ENCODE measurements at places on chromosomes 16 and 17.
A peak's percentile ranks its signal among the peaks of the same experiment; 100 is the strongest.

DNA sequence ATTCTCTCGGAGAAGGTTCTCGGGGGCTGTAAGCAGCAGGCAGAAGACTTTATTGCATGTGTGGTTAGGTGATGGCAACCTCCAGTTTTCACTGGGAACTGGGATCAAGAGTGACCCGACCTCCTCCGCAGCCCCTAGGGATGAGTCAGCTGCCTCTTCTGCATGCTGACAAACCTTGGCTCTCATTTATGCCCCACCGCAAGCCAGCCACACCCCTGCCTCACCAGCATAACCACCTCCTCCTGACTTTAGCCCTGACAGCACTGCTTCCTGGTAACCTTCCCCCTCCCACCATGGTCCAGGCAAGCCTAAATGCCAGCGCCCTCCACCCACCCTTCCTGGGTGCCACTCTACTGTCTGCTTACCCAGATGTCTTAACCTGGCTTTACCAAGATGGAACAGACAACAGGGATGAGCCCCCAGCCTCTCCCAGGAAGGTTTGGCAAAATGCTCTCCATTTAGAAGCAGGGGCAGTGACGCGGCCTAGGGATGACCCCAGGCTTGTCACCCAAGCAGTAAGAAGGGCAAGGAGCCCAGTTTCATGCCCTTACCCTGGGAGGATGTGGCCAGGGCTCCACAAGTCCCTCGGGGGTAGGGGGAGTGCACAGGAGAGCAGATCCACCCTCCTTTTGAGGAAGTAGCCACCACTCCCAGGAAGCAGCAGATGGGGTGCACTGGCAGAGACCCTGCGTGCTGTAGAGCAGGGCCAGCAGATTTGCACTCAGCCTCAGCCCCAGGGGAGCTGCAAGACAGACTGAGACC is 73.5 kb downstream of the GOSR1 start:
- DNase-seq: no peak

- no peak for DNase-seq
Observed at GRCh38 chr16:86857807-86858206, 279.5 kb downstream of the FOXL1 start.

- DNase-seq: no peak
Observed at GRCh38 chr17:5139458-5139732, 23.6 kb downstream of the USP6 start.

- no peak for DNase-seq
Observed at GRCh38 chr16:89444151-89444723, 46.1 kb downstream of the ANKRD11 start.

- DNase-seq: no peak
Observed at GRCh38 chr16:72946474-72947194, 101.3 kb downstream of the ZFHX3 start.

GRCh38 chr17:6377906-6378305 is 57.0 kb downstream of the AIPL1 start:
- DNase-seq: no peak

- DNase-seq: no peak
Observed at GRCh38 chr17:31677681-31678080, 181.4 kb downstream of the COPRS start.

GRCh38 chr17:78369791-78370381 is 8.6 kb upstream of the PGS1 start:
- DNase-seq: no peak

- no peak for DNase-seq
Observed at GRCh38 chr17:40284085-40284713, 3.5 kb upstream of the CDC6 start.

GRCh38 chr17:31428111-31428510 is 36.6 kb downstream of the RAB11FIP4 start:
- no peak for DNase-seq

GRCh38 chr16:46701615-46702014 is 12.2 kb downstream of the ORC6 start:
- no peak for DNase-seq

DNA sequence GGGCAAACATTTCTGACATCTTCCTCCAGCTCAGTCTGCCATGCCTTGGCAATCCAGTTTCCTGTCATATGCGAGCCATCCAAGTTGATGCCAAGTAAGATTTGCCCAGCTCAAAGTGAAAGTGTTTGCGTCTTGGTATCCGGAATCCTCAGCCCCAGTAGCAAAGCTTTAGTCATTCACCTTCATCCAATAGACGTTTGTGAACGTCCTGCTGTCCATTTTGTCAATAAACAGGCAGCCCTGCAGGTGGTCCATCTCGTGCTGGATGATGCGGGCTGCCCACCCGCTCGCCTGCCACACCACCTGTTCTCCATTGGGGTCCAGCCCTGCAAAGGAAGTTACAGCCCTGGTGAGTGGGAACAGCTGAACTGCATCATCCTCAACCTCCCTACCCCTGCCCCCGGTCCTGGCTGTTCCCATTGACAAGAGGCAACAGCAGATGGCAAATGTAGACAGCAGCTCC is 1.5 kb downstream of the PDF start:
- no peak for DNase-seq

DNA sequence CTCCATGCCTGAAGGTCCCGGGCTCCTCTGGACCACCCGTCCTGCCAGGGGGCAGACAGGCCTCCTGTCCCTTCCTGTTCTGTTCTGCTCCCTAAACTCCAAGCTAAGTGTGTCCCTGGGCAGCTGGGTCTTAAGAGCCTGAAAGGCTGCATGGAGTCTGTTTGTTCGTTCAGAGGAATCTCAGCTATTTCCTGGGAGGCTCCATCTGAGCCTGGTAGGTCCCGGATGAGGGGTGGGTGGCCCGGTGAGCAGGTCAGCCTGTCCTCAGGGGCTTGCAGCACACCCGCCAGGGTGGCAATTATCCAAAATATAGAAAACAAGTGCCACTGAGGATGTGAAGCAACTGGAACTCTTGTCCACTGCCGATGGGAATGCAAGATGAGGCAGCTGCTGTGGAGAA is 12.6 kb downstream of the ACTG1 start:
- DNase-seq: no peak

DNA sequence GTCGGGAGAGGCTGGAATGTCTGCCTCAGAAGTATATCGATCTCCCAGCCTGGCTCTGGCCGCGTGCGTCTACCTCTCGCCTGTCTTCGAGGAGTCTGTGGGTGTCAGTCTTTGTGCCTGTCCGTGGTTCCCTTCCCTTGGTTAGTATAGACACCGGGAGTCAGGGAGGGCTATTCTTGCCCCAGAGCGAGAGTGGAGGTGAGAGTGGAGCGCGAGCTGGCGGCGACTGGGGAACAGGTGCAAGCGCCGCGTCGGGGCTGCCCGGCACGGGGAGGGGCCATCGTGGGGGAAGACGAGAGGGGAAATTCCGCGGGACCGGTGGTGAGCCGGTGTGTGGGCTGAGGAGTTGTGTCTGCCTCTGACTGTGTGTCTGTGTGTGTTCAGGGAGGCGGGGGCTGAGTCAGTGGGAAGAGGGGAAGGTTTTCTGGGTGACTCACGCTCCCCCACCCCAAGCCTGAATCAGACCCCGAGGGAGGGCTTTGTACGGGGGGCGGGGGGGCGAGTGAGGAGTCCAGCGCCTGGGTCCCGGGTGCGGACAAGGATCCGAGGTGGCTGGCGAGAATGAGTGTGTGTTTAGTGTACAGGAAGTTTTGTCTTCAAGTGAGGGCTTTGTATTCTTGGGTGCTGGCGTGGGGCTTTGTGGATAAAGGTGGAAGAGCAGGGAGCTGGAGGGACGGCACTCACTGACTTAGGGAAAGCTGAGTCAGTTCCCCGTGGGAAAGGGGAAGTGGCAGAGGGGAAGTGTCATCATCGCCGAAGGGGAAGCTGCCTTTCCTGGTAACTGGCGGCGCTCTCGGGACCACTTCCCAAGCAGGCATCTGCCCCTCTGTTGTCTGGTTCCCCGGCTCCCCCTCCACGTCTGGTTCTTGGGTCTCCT is 8.6 kb downstream of the KDM6B start:
- peak; percentile 99 for DNase-seq

- DNase-seq: no peak
Observed at GRCh38 chr17:80843741-80844156, 147.9 kb upstream of the CHMP6 start.

DNA sequence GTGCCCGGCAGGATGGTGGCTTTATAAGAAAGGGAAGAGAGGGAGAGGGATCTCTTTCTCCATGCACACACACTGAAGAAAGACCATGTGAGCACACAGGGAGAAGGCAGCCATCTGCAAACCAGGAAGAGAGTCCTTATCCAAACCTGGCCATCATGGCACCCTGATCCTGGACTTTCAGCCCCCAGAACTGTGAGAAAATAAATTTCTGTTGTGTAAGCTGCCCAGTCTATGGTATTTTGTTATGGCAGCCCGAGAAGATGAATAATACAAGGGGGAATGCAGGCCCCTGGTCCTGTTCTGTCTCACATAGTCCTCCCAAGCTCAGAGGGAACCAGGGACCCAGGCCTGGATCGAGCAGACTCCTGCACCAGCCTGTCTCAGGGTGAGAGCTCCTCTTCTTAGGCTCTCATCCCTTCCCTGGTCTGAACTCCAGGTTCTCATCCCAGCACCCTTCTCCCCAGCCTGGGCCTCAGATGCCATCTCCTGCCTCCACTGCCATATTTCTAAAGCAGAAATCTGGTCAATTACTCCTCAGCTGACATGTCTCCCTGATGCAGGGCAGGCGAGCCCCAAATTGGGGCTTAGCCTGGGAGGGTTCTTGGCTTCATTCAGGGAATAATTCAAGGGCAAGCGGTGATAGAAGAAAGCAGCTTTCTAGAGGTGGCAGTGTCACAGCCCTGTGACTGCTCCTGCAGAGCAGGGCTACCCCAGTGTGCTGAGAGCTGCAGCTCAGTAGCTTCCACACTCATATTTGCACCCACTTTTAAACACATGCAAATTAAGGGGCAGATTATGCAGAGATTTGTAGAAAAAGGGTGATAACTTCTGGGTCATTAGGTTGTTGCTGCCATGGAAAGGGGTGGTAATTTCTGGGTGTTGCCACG is 28.8 kb downstream of the IGFBP4 start:
- no peak for DNase-seq

DNA sequence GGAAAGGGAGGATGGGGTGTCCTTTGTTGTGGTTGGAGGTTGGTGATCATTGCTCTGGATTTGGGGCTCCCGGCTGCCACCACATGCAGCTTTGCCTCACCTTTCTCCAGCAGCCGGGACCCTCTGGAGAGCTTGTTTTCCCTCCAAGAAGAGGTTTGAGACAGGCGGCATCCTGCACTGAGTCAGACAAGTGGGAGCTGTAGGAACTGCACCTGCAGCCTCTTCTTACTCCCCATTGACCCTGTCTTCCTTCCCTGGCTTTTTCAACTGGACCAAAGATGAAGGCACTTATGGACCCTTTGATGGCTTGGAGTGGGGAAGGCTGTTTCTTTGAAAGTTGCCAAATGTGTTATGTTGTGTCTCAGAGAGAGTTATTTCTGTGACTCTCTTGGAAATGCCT is 16.6 kb downstream of the KCTD2 start:
- DNase-seq: no peak

- no peak for DNase-seq
Observed at GRCh38 chr17:14211801-14212200, 24.9 kb downstream of the CDRT15 start.

- no peak for DNase-seq
Observed at GRCh38 chr17:66949501-66949900, 15.0 kb upstream of the CACNG4 start.

DNA sequence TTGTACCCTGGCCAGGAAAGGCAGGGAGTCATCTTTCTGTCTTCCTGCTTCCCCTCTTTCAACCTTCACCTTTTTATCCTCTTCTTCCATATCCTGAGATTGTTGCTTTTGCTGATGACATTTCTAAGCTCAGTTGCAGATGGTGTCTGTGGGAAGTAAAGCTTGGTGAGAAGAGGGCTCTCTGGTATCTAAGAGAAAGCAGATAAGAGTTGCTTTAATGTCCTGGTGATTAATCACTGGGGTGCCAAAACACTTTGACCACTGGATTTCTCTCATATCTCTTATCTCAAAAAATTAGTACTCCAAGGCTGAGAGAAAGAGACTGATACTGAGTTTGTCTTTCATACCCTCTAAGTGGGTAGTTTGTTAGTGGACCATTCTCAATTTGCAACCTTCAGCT is 71.3 kb downstream of the NEUROD2 start:
- DNase-seq: no peak

DNA sequence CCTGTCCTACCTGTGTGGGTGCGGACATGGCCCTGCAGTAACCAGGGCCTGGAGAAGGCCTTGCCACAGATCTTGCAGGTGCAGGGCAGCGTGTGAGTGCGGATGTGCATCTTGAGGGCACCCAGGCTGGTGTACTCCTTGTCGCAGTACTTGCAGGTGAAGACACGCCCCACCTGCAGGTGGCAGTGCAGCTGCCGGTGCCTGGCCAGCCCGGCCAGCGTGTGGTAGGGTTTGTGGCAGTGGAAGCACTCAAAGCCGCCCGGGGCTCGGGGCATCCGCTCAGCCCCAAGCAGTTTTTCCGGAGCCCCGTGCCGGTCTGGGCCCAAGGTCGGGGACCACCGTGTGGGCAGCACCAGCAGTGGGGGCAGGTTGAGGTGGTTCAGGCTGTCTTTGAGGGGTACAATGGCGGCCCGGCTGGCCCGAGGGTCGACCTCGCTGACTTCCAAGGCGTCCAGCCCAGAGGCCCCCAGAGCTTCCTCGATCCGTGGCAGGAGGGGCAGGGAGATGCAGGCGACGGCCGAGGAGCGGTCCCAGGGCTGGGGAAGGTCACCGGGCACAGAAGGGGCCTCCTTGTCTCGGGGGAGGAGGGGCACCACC is 5.1 kb downstream of the SNAI3 start:
- DNase-seq: no peak

DNA sequence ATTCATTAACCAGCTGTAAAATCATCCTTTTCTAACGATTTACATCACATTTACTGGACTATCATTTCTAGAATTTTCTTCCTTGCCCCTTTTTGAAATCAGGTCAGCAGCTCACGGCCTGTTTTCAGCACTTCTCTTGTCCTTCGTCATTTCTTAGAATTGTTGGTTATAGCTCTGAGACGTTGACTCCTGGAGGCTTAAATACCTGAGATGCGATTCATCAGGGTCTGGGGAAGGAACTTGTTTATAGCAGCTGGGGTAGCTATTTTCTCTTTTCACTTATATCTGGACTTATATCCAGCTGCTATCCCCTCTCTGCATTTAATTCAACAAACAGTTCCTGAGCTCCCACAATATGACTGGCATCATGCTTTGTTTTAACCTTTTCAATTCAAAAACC is 338.7 kb upstream of the TNRC6C start:
- DNase-seq: no peak

DNA sequence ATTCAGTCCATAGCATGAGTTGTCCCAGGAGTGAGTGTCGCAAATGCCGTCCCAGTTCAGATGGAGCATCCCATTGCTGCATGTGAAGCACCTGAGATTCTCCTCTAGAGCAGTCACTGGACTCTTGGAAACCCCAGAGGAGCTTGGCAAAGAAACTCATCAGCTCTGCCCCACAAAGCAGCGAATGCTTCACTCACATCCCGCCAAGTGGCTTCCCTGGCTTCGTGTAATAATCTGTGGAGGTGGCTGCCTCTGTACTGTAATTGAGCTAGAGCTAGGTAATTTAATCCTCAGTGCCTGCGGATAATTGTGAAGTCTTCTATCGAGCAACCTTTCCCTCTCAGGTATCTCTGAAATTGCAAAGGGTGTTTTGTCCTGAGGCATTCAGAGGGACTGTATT is 107.1 kb downstream of the SNX29 start:
- DNase-seq: no peak

DNA sequence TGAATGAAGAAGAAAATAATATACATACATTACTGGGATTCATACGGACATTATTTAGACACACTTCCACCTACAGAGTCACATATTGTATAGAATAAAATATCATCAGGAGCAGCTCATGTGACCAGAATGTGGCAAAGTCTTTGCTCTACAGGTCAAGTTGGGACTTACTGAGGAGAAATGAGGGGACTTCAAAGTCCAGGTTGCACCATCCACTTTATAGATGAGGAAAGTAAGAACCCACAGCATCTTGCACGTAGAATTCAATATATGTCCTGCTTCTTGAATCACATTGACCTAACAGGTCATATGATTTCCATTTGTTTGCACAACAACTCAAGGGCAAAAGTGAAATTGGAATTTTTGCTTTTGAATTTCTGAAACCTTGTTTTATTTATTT is 524.3 kb downstream of the WWOX start:
- no peak for DNase-seq

Data from stimulated activated CD4-positive, alpha-beta T cell treated with anti-CD3 and anti-CD28 coated beads, Interleukin-2, amount 100 ng/mL, for 4 hours (primary cell).